ENCODE measurements at places on chromosomes 5 and 9.

DNA sequence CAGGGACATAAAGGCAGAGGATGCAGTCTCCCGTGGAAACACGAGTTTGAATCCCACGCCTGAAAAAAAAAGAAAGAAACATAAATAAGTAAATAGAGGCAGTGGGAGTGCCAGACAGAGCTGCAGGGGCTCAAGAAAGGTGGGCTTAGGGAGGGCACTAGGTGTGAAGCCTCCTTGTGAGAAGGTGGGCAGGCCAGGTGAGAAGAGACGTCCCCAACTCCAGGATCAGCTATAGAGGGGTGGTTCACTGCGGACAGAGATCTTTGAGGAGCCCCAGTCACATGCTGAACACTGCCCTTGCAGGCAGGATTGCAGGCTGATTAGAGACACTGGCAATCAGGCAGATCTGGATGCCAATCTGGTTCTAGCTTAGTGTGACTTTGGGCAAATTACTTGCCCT is 172.1 kb downstream of the RGS3 start:
- no peak for DNase-seq

DNA sequence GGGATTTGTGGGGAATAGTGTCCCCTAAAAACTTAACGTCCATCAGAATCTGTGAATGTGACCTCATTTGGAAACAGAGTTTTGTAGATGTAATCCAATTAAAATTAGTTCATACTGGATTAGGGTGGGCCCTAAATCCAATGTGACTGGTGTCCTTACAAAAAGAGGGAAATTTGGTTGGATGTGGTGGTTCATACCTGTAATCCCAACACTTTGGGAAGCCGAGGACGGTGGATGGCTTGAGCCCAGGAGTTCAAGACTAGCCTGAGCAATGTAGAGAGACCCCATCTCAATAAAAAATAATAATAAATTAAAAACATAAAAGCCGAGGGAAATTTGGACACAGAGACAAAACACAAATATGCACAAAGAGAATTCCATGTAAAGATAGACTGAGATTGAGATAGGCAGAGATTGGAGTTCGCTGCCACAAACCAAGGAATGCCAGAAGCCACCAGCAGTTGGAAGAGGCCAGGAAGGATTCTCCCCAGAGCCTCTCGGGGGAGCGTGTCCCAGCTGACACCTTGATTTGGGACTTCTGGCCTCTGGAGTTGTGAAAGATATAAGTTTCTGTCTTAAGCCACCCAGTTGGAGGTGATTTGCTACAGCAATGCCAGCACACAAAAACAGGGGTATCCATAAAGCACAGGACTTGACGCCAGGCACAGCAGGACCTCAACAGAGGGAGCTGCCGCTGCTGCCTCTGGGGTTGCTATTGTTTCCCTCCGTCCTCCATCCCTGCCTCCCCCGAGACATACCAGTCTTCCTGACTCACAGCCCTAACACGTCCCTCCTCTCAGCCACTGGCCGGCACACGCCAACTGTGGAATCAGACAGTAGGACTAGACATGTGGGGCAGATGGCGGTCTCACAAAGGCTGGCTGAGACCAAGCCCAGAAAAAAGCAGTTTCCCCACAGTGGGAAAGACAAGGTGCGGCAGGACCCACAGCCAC is 73.8 kb upstream of the IL17B start:
- no peak for DNase-seq

DNA sequence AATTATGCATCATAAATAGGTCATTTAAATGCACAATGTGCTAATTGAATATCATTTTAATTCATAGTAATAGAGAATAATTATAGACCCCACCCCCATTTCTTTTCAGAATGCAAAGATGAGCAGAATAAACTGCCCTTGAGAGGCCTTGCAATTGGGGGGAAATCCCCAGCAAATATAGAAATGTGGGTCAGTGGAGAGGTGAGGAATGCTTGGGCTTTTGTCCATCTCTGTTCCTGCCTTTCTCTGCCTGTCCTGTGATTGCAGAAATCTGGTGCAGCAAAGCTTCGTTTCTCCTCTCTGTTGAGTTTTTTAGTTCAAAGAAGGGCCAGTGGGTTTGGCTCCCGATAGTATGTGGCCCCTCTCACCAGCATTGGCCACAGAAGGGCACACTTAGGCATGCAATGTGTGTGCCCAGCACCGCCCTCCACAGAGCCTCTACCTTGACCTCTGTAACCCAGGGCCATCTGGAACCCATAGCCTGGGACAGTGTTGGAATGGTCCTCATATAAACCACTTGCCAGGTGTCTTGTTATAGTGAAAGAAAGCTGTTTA is 164.2 kb downstream of the SEMA6A start:
- no peak for DNase-seq

GRCh38 chr5:141484310-141484640 is 555 bp upstream of the PCDHGC4 start:
- no peak for DNase-seq

- DNase-seq = no peak
Measured at GRCh38 chr9:86575825-86576525, 221.8 kb upstream of the TUT7 start.

DNA sequence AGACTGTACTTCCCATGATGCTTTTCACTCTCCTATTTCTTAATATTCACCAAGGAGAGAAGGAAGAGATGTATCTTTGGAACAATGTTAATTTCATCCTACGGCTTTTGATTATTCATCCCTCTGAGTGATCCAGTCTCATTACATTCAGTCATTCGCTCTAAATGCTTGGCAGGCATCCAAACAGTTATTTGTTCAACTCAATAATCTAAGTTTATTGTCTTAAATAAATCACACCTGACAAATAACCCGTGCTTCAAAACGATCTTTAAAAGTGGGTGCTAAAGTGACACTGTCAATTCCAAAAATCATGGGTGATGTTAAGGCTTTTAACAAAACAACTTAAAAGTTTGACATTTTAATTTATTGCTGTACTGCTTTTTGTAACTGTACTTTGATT is 233.1 kb downstream of the RASEF start:
- no peak for DNase-seq

GRCh38 chr5:160651692-160652645 is 200.0 kb downstream of the ATP10B start:
- no peak for DNase-seq

- DNase-seq = no peak
Measured at GRCh38 chr9:95086564-95086955, 230.9 kb downstream of the FANCC start.

DNA sequence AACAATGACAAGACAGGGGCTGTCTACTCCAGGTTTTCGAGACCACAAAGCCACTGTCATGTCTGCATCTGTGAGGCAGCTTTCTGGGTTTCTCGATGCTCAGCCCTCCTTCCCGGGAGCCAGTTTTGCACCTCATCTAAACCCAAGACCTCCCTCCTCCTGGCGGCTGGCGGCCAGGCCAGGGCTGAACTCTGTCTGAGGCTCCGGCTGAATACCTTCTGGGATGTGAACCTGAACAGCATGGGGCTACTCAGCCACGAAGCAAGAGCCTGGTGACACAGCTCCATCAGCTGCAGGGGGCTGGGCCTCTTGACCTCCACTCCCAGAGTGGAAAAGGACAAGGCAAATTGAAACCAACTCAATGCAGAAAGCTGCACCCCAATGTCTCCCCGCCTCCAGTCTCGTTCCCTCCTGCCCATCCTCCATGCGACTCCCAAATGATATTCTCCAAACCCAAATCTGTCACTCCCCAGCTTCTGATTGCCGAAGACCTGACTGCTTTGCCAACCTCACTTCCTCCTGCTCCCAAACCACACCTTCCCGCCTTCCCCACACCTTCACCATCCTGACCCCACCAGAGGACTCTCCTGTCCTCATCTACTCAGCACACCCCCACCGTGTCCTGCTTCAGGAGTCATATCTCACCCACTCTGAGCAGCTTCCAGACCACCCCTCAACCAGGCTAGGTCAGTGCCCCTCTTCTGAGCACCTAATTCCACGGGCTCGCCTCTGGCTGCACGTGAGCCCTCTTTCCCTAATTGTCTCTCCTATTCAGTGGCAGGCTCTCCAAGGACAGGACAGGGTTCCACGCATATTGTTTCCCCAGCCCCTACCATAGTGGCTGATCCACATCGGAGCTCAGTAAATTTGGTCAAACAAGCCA is 4.5 kb downstream of the ANKS6 start:
- no peak for DNase-seq

- DNase-seq = no peak
Measured at GRCh38 chr5:10857338-10857733, 96.3 kb upstream of the DAP start.

GRCh38 chr5:145378226-145378625 is 456.9 kb downstream of the PRELID2 start:
- DNase-seq = no peak

DNA sequence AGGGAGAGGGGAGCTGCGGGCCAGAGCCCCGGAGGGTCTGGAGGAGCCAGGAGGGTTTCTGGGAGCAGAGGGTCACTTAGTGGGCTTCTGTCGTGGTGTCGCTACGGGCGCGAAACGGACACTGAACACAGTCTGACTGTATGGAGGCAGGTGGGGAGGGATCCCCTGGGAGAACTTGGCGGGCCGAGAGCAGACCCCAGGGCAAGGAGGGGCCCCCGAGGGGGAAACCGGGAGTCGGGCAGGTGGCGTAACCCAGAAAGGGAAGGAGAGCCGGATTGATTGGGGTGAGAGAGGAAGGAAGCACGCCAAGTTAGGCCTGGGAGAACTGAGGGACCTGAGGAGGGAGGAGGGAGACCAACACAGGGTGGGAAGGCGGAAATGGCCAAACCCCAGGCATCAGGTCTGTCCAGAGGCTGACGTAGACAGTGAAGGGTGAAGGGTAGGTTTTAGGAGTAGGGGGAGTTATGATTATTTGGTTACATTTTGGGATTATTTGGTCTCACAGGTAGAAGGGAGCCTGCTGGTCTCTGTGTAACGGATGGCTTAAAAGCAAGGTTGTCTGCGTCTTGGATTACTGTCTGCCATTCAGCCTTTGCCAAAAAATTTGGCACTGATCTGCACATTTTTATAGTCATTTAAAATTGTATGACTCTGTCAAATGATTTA is 3.3 kb upstream of the MSMP start:
- no peak for DNase-seq

DNA sequence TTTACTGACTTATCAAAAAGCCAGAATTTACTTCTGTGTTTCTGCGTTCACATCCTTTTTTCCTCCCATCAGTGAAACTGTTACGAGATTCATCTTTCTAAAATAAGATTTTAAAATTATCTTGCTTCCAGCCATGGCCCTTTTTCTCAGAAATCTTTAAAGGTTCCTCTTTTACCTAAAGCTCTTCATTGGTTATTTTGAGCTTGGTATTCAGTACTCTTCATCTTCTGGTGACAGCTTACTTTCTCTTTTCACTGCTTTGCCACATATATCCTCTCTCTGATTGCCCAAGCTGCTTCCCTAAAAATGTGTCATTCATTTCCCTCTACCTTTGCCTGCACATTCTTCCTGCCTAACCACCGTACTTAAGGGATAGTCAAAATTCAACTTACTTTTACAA is 32.3 kb downstream of the TGFBR1 start:
- no peak for DNase-seq

DNA sequence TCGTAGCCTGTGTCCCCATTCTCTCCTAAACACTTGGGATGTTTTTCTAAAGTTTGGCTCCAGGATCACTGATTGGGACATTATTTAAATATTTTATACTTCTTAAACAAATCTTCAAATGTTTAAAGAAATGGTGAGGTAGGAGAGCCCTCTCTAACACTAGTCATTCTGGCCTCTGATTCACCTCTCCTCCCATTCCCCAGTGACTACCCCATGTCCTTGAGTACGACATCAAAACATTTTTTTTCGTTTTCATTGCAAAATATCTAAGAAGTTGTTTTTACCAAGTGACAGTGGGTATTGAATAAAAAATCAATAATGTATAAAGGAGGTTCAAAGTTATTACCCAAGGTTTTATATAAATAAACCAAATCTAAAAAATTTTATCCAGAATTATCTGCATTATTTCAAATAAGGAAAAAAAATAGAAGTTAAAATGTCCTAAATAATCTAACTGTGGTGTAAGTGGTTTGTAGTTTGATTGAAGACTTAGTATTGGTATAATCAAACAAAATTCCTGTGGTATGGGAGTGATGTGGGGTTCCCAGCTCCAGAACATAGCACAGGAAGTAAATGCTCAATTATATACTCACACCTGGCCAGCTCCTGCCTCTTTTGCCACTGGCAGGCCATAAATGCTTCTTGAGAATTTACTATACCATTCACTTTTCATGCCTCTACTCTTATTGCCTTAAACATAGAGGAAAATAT is 51.1 kb downstream of the MAST4 start:
- no peak for DNase-seq

DNA sequence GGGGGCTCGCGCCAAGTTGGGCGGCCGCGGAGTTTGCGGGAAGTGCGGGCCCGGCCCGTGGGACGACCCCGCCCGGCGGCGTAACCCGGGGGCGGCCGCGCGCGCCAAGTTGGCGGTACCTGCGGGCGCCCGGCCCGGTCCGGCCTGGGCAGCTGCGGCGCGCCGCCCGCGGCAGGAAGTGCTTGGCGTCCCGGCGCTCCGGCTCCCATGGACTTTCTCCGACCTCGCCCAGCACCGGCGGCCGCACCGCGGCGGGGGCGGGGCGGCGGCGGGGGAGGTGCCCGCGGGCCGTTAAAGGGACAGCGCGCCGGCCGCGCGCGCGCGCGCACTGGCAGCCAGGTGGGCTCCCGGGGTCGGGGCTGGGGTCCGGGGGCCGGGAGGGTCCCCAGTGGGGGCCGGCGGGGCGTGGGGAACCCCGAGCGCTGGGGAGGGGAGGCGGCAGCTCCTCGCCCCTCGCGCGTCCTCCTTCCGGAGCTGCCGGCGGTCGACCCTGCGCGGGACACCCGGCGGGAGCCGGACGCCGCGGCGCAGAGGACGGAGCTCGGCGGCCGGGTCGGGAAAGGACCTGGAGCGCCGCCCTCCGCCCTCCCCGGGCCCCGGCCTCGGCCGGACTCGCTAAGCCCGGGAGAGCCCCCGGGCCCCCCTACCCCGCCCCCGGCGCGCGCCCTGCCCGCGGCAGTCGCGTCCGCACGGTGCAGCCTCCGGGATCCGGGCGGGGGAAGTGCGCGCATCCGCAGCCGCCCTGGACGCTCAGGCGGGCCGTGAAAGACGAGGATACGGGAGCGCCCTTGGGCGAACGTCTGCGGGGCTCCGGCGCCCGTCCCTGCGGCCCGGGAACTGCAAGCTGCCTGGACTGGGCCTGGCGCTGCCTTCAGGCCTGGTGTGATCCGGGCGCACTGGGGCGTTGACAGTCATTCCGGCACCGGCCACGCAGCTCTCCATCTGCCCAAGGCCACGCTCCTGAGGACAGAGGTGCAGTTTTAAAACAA is at the start of gene NACC2:
TSS of gene NACC2 (minus strand) at position 220 of the 989 bp plus-strand sequence. CDS start 44,768 bp downstream, outside the sequence.
- DNase-seq = no peak

DNA sequence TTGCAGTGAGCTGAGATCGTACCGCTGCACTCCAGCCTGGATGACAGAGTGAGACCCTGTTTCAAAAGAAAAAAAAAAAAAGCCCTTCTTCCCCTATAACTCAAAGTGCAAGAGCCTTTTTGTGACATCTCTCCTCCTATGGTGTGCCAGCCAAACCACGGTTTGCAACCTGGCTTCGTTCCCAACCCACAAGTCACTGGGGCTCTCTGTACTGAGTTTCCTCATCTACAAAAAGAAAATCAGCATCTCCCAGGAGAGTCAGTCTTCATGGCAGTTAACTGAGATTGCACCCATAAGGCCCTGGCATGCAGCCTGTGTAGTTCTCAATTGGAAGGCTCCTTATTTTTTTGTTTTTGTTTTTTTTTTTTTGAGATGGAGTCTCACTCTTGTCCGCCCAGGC is 14.8 kb downstream of the ODF2 start:
- no peak for DNase-seq
